ENCODE measurements at places on chromosomes 1 and 21. TPM values are rescaled to one million over a fixed set of nuclear protein-coding genes. Genes with fewer than 3 reads are reported as not detected.

DNA sequence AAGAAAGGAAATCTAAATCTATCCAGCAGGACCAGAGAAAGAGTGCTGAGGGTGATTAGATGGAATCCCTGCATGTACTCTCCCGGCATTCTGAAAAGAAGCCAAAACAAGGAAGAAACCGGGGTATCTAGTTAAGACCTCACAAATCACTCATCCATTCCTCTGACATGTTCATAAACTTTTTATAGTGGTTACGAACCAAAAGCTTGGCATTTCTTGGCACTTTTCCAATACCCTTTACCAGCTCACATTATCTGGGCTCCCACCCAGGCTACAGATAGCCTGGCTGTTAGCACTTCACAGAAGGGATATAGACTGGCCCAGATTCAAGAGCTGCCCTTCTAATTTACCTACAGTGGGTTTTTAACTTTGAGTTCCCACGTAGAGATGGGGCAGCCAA is 1.8 kb upstream of the C1orf74 start:
- DNase-seq = no peak

FMN2 gene
- total RNA-seq = 1.1 TPM

DNA sequence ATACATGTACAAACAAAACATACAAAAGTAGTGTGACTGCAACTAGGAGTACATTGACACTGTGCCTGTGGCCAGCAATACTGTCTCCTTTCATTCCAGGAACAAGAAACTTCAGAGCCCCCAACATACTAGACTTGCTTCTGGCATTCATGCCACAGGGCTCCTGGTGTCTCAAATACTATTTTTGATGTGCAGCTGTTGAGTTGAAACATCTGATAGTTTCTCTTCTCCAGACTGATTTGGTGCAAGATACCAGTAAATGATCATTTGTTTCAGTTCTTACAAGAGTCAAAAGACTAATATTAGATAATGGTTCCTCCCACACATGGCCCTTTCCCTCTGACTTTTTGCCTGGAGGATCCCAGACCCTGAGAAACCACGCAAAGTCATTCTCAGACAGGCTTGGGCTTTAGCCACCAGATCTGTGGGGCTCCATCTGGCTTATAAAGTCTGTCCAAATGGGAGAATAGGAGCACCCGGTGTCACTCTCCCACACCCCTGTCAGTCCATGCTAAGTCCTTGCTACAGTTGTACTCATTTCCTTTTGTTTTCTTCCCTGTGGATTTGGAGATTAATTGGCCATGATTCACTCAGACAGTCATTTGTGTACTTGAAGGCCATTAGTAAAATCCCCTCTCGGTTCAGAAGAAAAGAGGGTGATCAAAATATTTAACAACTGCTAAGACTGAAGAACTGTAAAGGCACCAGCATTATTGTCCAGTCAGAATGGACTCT is 163.5 kb upstream of the RUNX1 start:
- peak; percentile 90 for DNase-seq

GRCh38 chr1:118012515-118013124 is 83.1 kb downstream of the WDR3 start:
- DNase-seq = no peak

DNA sequence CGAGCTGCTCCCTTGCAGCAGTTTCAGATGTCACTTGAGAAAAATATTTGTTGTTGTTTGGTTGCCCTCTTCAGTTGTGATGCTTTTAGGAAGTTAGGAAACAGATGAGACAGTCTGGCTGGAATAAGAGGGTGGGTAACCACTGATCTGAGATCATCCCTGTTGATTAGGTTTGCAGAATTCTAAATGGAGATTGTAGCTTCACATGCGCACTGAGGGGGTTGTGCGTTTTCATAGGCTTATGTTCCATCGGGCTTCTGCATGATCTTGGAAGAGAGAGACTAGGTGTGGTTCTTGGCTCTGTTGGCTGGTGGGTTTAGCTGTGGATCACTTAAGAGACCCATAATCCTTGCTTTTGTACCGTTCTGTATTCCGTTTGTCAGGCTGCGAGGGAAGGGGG is 108.1 kb downstream of the CAMTA1 start:
- DNase-seq = no peak

RERE gene
- 17.4 TPM for total RNA-seq

FCRL6 gene
- total RNA-seq = not detected

DNA sequence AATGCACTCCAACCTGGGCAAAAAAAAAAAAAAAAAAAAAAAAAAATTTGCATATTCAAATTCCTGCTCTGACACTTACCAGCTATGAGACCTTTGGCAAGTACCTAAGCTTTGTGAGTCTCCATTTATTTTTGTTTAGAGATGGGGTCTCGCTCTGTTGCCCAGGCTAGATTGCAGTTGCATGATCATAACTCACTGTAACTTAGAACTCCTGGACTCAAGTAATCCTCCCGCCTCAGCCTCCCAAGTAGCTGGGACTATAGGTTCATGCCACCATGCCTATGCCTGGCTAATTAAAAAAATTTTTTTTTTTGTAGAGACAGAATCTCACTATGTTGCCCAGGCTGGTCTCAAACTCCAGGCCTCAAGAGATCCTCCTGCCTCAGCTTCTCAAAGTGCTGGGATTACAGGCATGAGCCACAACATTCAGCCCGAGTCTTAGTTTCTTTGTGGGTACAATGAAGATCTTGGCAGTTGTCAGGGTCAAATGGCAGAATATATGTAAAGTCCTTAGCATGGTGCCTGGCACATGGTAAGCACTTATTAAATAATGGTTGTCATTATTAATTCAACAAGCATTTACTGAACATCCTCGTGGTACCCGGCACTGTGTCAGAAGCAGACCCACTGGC is 53.5 kb upstream of the TENT5B start:
- DNase-seq = no peak

GRCh38 chr21:16851054-16851453 is 661.8 kb upstream of the CXADR start:
- no peak for DNase-seq

DNA sequence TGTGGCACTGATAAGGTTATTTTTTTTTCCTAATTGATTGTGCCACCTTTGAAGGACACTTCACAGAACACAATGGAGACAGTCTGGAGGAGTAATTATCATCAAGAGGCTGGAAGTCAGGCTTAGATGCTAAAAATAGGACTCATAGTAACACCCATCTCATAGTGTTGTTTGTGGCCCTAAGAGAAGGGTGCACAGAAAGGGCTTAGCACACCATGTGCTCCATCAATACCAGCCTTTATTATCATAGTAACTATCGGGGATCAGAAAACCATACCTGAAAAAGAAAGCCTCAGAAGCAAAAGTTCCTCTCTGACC is 11.9 kb downstream of the NIPAL3 start:
- DNase-seq = peak; percentile 2

YY1AP1 gene
- total RNA-seq = 45.7 TPM

NBPF11 gene
- total RNA-seq = 7.0 TPM

DNA sequence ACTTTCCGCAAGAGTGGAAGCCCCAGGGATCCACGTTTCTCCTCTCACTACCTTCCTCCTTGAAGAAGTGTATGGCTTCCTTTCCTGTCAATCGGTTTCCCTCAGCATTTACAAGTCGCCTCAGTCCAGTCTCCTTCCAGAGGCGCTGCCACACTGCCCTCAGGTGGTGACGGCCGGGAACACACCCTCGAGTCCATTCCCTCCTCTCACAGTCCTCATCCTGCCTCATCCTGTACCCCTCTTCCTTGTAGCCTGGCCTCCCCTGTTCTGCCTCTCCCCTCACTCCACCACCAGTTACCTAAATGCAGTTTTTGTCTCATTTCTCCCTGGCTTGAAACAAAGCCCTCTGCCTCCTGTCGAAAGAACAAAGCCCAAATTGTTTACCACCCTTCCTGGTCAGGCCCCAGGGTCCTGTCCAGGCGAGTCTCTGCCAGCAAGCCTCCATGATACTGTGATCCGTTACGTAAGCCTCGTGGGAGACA is 23.2 kb upstream of the LSM10 start:
- DNase-seq = peak; percentile 86

NMNAT2 gene
- 7.8 TPM for total RNA-seq

PAQR6 gene
- total RNA-seq = 1.1 TPM

DNA sequence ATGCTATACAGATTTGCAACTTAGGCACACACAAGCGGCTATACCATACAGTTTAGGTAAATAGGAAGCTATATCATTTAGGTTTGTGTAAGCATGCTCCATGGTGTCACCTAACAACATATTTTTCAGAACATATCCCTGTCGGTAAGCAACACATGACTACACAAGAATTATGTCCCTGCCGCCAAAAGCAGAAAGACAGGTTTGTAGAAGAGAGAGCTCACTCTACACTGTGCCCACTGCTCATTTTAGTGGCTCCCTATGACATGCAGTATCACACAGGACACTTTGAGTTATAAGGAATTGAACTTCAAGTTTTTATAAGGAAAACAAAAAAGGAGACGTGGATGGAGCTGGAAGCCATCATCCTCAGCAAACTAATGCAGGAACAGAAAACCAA is 132.5 kb upstream of the KAZN start:
- no peak for DNase-seq

PIK3R3 gene
- total RNA-seq = 27.7 TPM

BCAN gene
- total RNA-seq = not detected

PLA2G2C gene
- total RNA-seq = not detected

PGBD5 gene
- 26.9 TPM for total RNA-seq

RIIAD1 gene
- not detected for total RNA-seq

MIS18A gene
- 6.2 TPM for total RNA-seq

STX12 gene
- total RNA-seq = 43.0 TPM

GRCh38 chr1:33122483-33123178 is 41.7 kb downstream of the AZIN2 start:
- DNase-seq = no peak

- DNase-seq = no peak
Observed at GRCh38 chr1:119294199-119294598, 74.4 kb upstream of the HAO2 start.

TRIM67 gene
- total RNA-seq = not detected

- DNase-seq = peak; percentile 51
Observed at GRCh38 chr1:2468041-2468472, 8.0 kb upstream of the PLCH2 start.

DNA sequence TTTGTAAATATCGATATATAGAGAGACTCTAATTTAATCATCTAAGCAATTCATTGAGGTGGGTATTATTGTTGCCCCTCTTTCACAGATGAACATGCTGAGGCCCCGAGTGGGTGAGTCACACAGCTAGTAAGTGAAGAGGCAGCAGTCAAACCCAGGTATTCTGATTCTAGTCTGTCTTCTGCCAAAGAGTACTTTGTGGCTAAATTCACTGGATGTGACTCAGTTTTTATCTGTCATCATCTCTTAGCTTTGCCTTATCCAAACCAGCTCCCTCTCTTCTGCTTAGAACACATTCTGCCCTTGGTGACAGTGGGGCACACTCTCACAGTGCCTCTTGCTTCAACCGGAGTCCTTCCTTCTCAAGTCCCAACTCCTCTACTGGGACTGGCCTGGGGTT is 11.5 kb downstream of the FCRL5 start:
- DNase-seq = no peak

DNA sequence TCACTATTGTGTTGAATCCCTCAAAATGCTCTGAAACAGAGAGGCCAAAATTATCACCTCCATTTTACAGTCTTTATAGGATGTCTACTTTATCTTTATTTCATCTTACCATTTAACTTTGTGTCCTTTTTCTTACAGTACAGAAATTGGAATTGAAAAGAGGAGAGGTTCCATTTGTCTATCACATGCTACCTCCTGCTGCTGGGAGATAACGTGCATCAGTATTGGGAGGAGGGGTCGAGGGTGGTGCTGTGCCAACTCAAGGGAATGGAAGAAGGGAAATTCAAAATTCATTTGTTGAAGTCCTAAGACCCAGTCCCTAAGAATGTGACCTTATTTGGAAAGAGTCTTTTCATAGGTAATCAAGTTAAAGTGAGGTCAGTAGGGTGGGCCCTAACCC is 85.3 kb downstream of the HHIPL2 start:
- DNase-seq = no peak

DNA sequence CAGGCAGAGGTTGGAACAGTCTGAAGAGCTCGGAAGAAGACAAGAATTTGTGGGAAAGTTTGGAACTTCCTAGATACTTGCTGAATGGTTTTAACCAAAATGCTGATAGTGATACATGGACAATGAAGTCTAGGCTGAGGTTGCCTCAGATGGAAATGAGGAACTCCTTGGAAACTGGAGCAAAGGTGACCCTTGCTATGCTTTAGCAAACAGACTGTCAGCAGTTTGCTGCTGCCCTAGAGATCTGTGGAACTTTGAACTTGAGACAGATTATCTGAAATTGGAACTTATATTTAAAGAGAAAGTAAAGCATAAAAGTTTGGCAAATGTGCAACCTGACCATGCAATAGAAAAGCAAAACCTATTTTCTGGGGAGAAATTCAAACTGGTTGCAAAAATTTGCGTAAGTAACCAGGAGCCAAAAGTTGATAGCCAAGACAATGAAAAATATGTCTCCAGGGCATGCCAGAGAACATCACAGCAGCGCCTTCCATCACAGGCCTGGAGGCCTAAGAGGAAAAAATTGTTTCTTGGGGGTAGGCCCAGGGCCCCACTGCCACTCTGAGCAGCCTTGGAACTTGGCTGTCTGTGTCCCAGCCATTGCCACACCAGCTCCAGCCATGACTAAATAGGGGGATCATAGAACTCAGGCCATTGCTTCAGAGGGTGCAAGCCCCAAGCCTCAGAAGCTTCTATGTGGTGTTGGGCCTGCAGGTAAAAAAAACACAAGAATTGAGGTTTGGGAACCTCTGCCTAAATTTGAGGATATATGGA is 675.3 kb downstream of the LTN1 start:
- no peak for DNase-seq

DNA sequence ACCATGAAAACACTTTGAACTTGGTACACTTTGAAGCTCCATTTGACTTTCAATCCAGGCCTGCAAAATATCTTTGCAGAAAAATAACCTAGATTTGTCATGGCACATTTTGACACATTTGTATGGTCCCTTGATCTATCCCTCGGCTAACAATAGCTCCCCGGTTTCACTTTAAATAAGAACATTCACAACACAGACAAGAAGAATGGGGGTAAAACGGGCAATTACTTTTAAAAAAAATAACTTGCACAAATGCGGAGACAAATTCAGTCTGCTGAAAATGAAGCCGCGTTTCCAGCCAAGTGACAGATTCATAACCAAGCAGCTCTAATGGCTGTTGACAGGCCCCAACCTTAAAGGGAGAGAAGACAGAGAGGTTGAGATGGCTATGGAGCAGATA is 218.2 kb downstream of the NPHP4 start:
- DNase-seq = no peak

NBPF10 gene
- total RNA-seq = 1.1 TPM

SEC22B gene
- total RNA-seq = 37.7 TPM

F13B gene
- not detected for total RNA-seq

DNA sequence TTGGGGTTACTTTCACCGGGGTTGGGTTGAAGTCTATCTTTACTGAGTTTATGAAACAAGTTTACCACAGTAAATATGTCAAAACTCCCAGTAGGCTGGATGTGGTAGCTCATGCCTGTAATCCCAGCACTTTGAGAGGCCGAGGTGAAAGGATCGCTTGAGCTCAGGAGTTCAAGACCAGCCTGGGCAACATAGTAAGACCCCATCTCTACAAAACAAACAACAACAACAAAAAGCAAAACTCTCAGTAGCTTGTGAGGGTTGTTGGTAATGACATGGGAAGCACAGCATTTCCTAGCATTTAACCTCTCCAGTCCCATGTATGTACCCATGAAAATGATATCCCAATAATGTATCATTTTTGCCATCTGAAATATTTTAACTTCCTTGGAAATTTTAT is 34.7 kb downstream of the GJA5 start:
- DNase-seq = no peak
